Stimulated activated CD8-positive, alpha-beta memory T cell treated with anti-CD3 and anti-CD28 coated beads, Interleukin-15, amount 100 ng/mL, for 24 hours (primary cell): ENCODE measurements at places on chromosomes 2 and 18.

- DNase-seq, result no peak
These were observed 28.9 kb upstream of the GAREM2 start for GRCh38 chr2:26144031-26144430.

- DNase-seq, result no peak
These were observed 10.8 kb downstream of the IL36B start for GRCh38 chr2:113041871-113042270.

DNA sequence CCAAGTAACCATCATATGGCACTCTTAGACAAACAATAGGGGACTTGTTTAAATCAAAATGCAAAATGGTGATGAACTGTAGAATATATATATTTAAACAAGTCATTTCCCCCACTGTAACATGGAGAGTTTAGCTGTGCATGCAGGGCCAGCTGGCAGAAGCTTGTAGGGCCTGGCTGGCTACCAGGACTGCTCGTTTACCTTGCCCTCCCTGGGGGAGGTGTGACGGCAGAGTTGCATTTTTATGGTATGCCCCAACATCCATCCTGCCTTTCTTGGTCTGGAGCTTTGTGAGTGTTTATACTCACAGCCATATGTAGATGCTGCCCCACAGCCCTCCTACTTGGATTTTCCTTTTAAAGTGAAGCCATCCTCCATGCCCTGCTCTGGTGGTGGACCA is 101.7 kb upstream of the ZFP36L2 start:
- DNase-seq, result no peak

DNA sequence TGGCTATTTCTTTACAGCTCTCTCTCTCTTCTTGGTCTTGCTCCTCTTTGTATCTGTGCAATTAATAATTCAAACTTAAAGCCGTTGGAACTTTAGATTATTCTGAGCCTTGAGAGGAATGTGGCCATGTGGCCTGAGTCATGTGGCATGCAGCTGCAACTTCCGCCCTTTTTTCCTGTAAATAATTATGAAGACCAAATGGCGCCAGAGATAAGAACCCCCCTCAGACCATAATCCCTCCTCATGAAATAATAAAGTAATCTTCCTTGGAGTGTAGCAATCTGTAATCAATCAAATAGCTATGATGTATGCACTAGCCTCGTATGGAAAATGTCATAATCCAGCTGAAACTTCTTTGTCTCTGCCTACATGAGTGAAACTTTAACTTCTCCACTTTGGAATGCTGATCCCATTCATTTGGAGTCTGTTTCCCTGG is 13.5 kb upstream of the TWSG1 start:
- DNase-seq, result no peak
